Renal cortex interstitium (tissue), 15 donors: ENCODE measurements at places on chromosomes 3 and 15. TPM values are rescaled to one million over a fixed set of nuclear protein-coding genes. Genes with fewer than 3 reads are reported as not detected.

PLSCR2 gene
- 1.2 TPM for polyA plus RNA-seq

NMB gene
- polyA plus RNA-seq, result 6.7 TPM

SCAMP5 gene
- 25.7 TPM for polyA plus RNA-seq

MPI gene
- polyA plus RNA-seq, result 66.1 TPM

GOLGA8T gene
- polyA plus RNA-seq, result not detected

SLC25A26 gene
- polyA plus RNA-seq, result 23.9 TPM

FANCI gene
- 31.3 TPM for polyA plus RNA-seq

IP6K2 gene
- polyA plus RNA-seq, result 238 TPM

RNF111 gene
- polyA plus RNA-seq, result 43.8 TPM

GOLGA8G gene
- polyA plus RNA-seq, result 0.08 TPM

KNG1 gene
- polyA plus RNA-seq, result 74.3 TPM

TRH gene
- 0.63 TPM for polyA plus RNA-seq

GABPB1 gene
- 30.2 TPM for polyA plus RNA-seq

CHL1 gene
- 17.1 TPM for polyA plus RNA-seq

FAH gene
- 39.3 TPM for polyA plus RNA-seq

ROBO1 gene
- 118 TPM for polyA plus RNA-seq

IQCF5 gene
- not detected for polyA plus RNA-seq

SHF gene
- polyA plus RNA-seq, result 15.0 TPM

POC1A gene
- polyA plus RNA-seq, result 8.5 TPM

SHC4 gene
- polyA plus RNA-seq, result 2.8 TPM

MKRN2OS gene
- 1.1 TPM for polyA plus RNA-seq

CILP gene
- polyA plus RNA-seq, result 3.5 TPM

SEMA4B gene
- 46.5 TPM for polyA plus RNA-seq

ABI3BP gene
- 16.3 TPM for polyA plus RNA-seq
